Foreskin keratinocyte (primary cell): ENCODE measurements at places on chromosomes 4 and X.

DNA sequence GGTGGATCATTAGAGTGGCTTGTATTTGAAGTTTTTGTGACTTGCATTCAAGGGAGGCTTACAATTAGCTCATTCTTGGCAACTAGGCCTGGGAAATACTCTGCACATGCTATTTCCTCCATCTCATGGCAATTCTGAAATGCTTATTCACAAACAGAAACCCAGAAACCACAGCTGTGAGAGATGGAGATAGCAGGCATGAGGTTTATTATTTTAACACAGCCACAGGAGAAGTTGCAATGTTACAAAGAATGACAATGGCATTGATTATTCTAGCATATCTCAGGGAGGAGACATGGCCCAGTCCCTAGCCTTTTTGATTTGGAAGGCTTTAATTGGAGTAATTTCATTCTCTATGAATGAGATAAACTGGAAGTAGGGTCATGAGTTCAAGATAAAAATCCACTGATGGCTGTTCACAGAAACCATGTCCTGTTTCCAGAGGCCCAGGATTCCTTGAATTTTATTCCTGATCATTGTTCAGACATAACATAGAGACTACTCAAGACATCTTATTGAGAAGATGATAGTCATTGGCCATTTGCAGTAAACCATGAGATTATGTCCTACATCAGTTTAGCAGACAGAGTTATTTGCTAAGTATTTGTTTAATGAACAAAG is 123.9 kb downstream of the MID1 start:
- no peak for DNase-seq

- no peak for DNase-seq
These were observed 9.3 kb downstream of the NKX1-1 start for GRCh38 chr4:1396806-1397455.

DNA sequence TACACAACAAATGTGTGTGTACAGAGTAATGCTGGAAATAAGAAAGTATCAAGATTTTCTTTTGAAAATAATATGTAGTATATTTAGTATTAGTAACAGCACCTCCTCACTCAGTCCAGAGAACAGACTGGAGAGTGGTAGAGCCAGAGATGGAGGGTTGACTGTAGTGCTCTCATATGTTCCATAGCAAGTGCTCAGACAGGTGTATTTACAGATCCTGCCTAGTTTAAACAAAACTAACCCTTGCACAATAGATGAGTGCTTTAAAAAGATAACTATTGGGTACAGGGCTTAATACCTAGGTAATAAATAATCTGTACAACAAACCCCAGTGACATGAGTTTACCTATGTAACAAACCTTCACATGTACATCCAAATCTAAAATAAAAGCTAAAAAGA is 381.0 kb upstream of the EMCN start:
- DNase-seq, result no peak

DNA sequence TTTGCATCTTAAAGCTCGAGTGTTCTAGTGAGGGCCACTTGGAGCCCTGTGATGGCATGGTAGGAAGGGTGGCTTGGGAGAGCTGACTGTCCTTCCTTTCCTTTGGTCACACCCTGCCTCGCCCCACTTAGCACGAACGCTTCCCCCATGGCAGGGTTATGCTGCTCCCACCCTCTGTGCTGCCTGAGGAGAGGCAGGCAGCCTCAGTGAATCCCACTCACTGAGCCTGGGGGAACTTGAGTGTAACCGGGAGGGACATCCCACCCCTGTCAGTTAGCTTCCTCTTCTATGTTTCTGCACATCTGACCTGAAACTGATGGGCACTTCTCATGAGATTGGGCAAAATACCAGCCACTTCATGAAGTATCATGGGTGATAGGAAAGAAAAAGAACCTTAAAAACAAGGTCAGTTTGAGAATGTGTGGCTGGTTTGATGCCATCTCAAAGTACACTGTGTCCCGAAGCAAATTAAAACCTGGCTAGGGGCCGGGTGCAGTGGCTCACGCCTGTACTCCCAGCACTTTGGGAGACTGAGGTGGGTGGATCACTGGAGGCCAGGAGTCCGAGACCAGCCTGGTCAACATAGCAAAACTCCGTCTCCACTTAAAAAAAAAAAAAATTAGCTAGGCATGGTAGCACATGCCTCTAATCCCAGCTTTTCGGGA is 10.1 kb downstream of the TKTL1 start:
- DNase-seq, result no peak

- no peak for DNase-seq
These were observed 311.3 kb downstream of the GRID2 start for GRCh38 chr4:92615049-92615448.

DNA sequence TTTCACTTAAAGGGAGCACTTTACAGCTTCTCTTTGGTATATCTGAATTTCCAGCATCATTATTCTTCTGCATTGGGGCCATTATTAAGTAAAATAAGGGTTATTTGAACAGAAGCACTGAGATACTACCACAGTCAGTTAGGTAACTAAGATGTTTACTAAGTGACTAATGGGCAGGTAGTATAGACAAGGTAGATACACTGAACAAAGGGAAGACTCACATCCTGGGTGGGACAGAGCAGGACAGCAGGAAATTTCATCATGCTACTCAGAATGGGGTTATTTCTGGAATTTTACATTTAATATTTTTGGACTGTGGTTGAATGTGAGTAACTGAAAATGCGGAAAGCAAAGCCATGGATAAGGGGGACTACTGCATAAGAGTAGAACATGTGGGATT is 316.0 kb downstream of the CCSER1 start:
- peak; percentile 82 for DNase-seq

DNA sequence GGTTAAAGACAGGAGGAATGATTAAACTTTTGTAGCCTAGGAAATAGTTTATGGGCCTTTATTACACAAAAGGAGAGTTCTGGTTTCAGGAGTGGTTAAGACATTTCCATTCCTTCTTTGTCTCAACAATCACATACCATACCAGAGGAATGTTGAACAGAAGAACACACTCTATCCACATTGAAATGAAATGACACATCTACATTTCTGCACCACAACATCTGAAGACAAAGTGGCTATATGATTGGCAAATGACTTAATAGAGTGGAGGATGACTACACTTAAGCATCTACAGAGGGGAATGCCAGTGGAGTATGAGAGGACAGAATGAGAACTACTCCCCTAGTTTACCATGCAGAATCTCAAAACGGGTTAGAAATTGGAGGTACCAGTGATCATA is 8.0 kb downstream of the CYP2U1 start:
- DNase-seq, result peak; percentile 84

DNA sequence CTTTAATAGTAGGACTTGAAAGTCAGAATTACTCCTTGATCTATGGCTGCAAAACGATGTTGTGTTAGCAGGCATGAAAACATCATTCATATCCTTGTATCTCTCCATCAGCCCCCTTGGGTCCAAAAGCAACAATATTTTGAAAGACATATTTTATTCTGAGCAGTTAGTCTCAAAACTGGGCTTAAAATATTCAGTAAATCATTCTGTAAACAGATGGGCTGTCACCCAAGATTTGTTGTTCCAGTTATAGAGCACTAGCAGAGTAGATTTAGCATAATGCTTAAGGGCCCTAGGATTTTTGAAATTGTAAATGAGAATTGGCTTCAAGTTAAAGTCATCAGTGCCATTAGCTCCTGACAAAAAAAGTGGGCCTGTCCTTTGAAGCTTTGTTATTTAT is 1565.6 kb downstream of the STIM2 start:
- no peak for DNase-seq

GRCh38 chr4:98314791-98315565 is 53.8 kb downstream of the RAP1GDS1 start:
- DNase-seq, result no peak

- no peak for DNase-seq
These were observed 497.5 kb upstream of the IGFBP7 start for GRCh38 chr4:57607566-57608180.

- no peak for DNase-seq
These were observed 22.6 kb upstream of the UBA1 start for GRCh38 chrX:47170861-47171692.
